ENCODE measurements at places on chromosomes 2 and 18.
A peak's percentile ranks its signal among the peaks of the same experiment; 100 is the strongest.

DNA sequence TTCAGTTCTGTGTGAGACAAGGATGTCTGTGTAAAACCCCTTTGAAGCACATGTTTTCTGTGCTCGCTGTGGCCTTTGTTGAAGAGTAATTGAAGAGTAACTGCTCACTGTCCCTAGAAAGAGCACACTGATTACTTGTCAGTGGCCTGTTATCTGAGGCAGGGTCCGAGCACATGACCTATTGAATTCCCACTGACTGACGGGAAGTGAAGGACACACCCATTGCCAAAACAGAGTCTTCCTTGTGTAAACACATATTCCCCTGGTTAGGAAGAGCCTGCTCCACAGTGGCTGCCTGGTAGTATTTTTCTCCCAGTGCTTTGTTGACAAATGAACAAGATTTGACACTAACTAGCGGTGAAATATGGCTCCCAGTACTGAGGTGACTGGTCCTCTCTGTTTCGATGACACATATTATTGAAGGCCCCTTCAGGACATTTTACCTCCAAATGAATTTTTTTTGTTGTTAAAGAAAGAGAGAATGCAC, 148.5 kb upstream of the GYPC start:
- DNase-seq: no peak

DNA sequence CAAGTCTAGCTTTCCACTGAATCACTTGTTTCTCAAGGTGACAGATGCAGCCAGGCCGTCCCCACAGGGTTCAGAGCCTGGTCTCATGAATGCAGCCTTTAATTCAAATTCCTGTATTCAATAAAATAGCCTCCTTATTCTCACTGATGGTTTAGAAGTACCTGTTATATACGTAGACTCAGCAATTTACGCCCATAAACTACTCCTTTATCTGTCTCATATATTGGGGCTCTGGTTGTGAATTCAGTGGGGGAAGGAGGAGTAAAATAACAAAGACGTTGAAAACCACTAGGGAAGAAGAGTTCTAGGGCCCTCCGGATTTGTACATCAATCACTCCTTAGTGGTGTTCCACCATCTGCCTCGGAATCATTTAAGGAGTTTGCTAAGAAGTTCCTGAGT, 1.7 kb downstream of the OBSL1 start:
- no peak for DNase-seq

DNA sequence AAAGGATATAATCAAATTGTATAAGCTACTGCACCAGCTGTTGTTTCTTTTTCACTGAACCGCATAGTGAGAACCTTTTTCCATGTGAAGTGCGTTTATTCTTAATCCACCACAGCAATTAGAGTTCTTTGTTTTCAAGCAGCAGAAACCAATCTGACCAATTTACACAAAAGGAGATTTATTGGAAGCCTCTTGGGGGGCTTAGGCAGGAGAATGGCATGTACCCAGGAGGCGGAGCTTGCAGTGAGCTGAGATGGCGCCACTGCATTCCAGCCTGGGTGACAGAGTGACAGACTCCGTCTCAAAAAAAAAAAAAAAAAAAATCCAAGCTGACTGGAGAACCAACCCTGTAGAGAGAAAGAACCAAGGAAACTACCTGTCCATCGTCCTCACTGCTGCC, 10.0 kb downstream of the ADNP2 start:
- DNase-seq: no peak

DNA sequence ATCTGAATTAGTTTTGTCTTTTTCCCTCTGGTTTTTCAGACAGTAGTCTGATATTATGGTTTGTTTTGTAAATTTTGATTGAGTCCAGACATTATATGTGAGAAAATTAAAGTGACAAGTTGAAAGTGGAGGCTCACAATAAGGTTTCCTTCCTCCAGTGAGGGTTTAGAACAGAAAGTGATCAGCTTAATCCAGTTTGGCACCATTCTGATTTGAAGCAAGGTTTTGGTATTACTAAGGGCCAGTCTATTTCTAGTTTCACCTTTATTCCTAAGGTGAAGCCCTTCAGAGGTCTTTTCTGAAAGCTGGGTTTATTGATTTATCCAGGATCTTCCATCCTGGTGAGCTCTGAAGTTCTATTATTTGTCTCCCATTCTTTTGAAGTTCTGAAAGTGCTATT, 68.7 kb downstream of the CDC42EP3 start:
- DNase-seq: no peak

GRCh38 chr2:134636714-134637113, 82.1 kb downstream of the TMEM163 start:
- no peak for DNase-seq

DNA sequence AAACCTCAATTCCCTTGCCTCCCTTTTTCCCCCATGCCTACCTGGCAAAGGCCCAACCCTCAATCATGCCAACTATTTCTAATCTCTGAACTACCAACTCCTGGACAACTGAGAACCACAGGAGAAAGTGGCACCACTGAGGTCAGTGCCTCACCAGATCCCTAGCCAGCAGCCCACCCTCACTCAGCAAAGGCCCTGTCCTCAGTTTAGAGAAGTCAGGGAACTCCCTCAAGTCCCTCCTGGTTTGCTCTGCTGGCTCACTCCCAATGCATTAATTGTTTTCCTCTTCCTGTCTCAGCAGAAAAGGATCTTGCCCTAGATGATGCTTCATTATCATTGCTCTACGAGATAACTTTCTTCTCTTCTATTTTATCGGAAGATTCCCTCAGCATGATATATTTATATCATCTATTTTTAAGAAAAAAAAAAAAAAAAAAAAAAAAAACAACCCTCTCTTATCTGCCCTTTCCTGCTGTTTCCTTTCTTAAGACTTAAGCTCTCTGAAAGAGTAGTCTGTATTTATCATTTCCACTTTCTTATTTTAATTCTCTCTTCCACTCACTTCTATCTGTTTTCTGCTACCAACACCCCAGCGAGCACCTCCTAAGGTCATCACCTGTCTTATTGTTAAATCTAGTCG, 22.7 kb upstream of the ZBTB14 start:
- DNase-seq: no peak

- no peak for DNase-seq
Measured at GRCh38 chr2:150866431-150866830, 379.0 kb upstream of the RND3 start.

DNA sequence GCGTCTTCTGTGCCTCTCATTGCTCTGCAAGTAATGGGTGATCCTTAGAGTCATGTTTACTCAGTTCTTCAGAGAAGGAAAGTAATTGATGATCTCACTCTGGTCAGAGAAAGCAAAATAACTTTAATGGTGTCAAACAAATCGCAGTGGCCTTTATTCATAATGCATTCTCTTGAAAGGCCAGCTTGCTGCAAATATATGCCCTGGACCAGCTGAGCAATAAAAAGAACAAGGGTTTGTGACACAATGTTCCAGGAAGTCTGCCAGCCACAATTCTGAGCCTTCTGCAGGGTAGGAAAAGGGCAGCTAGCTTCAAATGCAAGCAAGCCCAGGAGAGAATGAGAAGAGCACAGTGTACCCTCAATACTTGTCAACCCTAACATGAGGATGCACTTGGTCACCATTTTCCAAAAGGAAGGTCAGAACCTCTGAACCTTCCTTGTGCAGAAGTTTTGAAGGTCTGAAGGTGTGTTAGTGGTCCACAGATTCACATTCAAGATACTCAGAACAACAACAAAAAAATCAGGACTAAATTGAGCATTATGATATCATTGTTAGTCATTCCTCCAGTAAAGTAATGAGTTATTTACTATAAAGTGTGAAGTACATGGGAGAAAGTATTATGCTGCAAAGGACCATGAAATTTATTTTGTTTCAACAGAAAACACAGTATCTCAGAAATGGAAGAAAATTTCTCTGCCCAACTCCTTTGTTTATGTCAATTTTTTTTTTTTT, 355.6 kb downstream of the PAX3 start:
- DNase-seq: no peak

DNA sequence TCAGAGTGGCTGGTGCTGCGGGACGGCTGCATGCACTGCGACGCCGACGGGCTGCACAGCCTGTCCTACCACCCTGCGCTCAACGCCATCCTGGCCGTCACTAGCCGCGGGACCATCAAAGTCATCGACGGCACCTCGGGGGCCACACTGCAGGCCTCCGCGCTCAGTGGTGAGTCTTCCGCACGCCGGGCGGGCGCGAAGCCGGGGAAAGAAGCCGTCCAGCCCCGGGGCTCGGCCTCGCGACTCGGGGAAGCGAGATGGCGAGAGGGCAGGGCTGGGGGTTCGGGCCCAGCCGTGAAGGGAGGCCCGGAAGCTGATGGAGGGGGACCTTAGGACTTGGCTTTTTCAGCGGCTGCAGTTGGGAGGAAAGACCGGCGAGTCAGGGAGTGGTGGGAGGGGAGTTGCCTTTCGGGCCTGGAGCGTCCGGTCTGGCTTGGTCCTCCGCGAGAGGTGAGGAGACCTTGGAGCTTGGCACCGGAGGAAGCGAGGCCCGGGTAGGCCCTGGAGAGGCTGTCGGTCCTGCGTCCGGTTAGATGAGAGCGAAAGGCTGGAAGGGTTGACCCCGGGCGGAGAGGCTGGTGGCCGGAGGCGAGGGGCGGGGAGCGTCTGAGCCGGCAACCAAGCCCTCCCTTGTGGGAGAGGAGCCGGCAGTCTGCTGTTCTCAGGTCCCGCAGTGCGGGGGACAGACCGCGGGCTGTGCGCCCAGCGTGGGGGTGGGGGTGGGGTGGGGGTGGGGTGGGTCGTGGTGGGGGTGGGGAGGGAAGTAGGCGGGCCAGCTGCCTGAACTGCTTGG, 691 bp downstream of the BIRC6 start:
- DNase-seq: peak; percentile 68

DNA sequence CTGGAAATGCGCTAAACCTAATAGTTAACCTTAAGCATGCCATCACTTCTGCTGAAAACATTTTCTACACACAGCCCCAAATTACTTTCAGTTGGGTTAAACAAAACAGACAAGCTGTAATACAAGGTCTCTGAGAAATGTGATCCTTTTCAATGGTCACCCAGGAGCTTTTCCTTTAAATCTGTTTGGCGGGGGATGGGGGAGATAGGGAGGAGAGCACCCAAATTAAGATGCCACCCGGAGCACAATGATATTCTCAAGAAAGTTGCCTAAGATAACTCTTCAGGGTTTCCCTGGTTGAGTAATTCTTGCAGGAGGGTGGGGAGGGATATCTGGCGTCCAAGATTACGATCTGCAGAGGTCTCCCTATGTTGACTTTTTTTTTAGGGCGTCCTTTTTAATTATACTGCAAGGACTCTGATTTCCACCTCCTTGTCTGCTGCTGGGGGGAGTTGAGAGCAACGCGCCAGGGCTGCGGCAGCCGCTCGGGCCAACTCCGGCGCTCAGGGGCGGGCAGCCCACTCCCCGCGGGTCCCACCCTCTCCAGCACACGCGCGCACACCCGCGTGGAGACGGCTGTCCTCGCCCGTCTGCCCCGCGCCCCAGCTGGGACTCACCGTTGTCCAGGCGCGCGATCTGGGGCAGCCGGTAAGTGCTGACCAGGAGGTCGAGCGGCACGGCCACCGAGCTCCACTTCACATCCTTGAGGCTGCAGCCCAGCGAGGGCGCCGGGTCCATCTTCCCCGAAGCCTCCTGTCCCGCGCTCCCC, 807 bp downstream of the GAREM1 start:
- peak; percentile 54 for DNase-seq

- no peak for DNase-seq
Measured at GRCh38 chr18:75047240-75047961, 161.5 kb downstream of the PTGR3 start.

GRCh38 chr2:237857791-237858190, 1.6 kb upstream of the RAMP1 start:
- no peak for DNase-seq

DNA sequence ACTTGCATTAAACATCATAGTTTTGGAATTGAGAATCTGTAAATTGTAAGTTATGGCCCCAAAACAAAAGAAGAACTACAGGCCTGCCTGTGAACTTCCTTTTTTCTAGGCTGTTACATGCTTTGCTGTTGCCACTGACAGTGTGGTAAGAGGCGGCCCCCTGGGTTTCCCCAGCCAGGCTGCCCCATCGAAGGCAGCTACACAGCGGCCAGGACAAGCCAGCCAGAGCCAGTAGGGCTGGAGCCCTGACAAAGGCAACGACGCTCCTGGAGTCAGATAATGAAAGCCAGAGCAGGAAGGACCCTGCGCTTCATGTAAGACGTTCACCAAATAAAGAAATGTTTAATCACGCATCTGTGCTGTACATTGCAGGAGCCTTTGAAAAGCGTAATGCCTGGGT, 55.0 kb downstream of the ANKRD44 start:
- DNase-seq: no peak

DNA sequence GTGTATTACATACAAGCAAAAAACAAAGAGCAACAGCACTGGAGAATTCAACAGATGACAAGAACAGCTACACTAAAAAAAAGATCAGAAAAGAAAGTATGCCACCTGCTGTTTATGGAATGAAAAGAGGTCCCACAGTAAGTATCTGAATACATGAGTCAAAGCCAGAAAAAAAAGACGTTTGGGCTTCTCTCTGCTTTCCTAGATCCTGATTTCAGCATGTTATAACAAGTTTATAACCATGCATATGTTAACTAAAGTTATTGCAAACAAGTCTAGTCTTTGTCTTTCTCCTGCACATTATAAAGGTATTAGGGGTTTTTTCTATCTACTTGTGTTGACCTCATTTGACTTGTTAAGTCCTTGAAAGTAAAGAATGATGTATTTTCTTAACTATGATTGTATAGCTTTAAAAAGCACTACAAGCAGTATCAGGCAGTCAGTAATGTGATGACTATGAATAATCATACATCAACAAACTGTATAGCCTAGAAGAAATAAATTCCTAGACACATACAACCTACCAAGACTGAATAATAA, 108.5 kb upstream of the COL5A2 start:
- DNase-seq: no peak

GRCh38 chr18:36274083-36274715, 23.3 kb upstream of the FHOD3 start:
- DNase-seq: no peak

DNA sequence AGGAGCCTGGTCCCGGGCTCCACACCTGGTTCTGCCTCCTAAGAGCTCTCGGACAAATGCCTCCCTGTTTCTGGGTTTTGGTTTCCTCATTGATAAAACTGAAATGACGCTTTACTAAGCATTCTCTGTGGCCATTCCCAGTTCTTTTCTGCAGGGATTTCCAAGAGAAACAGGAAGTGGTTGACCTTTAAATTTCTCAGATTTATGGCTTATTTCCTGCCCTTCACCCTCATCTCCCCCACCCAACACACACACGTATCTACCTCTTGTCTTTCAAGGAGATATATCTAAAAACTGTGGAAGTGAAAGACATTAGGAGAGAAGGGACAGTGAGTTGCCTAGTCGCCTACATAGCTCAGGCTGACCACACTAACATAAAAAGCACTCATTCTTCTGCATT, 53.0 kb downstream of the PIEZO2 start:
- DNase-seq: no peak

DNA sequence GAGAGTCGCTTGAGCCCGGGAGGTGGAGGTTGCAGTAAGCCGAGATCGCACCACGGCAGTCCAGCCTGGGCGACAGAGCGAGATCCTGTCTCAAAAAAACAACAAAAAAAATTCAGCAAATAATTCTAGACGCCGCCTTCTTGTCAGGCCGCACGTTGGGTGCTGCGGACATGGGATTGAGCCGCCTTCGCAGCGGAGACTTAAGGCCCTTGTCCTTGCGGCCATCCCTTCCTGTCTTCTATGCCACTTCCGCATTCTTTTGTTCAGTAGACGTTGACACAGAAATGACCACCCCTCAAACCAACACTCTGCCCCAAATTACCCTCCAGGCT, 15.8 kb downstream of the PTPN18 start:
- DNase-seq: no peak

All from mesothelial cell of epicardium (in vitro differentiated cells).